ENCODE measurements at places on chromosomes 7 and 10.

DNA sequence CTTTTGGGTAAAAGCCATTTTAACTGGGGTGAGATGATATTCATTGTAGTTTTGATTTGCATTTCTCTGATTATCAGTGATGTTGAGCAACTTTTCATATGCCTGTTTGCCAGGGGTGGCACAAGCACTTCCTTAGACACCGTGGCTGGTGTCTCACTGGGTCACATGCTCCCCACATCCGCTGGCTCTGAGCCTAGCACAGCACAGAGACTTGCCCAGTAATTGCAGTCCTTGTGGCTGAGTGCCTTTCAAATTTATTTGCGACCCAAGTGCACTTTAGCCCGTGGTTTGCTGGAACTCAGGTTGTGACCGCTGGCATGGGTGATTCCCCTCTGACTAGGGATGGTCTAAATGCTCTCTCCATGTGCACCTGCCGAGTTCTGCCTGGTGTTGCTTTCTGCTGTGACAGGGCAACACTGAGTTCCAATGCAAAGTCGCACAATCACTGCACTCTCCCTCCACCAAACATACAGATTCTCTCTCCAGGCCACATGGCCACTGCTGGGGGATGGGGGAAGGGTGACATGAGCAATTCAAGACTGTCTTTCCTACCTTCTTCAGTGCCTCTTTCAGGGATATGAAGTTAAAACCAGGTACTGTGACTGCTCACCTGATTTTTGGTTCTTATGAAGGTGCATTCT is 66.5 kb downstream of the ZNF277 start:
- no peak for DNase-seq

DNA sequence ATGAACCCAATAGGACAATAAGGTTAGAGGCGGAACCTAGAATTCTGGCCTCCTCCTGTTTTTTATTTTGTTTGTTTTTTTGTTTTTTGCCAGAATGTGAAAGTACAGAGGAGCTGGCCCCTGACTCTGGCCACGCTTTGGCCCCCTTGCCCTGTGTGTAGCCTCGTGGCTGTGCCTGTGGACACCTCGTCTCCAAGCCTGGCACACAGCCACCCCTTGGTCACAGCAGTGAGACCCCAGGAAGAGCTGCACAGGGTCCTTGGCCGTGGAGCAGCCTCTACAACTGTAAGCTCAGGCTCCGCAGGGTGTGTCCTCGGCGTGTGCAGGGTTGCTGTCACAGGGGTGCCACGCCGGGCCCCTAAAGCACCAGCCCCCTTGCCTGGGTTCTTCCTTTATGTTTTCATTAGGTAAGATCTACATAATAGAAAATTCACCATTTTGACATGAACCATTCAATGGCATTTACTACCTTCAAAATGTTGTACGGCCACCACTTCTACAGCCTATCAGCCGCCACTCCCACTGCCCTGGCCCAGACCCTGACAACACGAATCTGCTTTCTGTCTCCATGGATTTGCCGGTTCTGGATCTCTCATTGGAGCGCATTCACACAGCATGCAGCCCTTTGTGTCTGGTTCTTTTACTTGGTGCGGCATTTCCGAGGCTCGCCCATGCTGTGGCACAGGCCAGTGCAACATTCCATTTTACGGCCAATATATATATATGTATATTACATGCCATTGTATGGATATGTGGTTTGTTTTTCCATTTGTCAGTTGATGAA is 51.0 kb downstream of the AMZ1 start:
- no peak for DNase-seq

- no peak for DNase-seq
Observed at GRCh38 chr7:41544241-41544640, 158.6 kb downstream of the INHBA start.

DNA sequence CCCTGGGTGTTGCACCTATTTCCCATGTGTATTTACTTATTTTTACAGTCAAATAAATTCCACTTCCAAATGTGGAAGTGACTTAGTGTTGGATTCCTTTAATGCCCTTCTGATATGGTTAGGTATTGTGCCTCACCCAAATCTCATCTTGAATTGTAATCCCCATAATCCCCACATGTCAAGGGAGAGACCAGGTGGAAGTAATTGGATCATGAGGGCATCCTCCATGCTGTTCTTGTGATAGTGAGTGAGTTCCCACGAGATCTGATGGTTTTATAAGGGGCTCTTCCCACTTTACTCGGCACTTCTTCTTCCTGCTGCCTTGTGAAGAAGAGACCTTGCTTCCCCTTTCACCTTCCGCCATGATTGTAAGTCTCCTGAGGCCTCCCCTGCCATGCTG is 136.9 kb downstream of the SNX10 start:
- DNase-seq = no peak
